ENCODE measurements at places on chromosomes 13 and 19. TPM values are rescaled to one million over a fixed set of nuclear protein-coding genes. Genes with fewer than 3 reads are reported as not detected.

The ZNF559 gene
- total RNA-seq, result 49.3 TPM

The SNRNP70 gene
- total RNA-seq, result 610 TPM

- DNase-seq, result no peak
- no peak overlapping the region for H3K4me3 ChIP-seq
- no peaks in the 10 kb centered on the region for H3K4me1 ChIP-seq
- H3K36me3 ChIP-seq, result no peaks in the 10 kb centered on the region
These were observed 31.2 kb upstream of the KLF2 start for GRCh38 chr19:16293118-16294091.

GRCh38 chr13:67200183-67200582, 30.0 kb downstream of the PCDH9 start:
- H3K36me3 ChIP-seq, result no peaks in the 10 kb centered on the region
- H3K4me3 ChIP-seq, result no peak overlapping the region
- H3K27ac ChIP-seq, result no peak overlapping the region

GRCh38 chr19:40576151-40576584, 505 bp upstream of the SHKBP1 start:
- H3K36me3 ChIP-seq, result peaks cover 29% of the 10 kb centered on the region
- H3K4me3 ChIP-seq, result peak overlapping the region; percentile 52
- H3K27me3 ChIP-seq, result no peaks in the 10 kb centered on the region
- peaks cover 45% of the 10 kb centered on the region for H3K4me1 ChIP-seq

DNA sequence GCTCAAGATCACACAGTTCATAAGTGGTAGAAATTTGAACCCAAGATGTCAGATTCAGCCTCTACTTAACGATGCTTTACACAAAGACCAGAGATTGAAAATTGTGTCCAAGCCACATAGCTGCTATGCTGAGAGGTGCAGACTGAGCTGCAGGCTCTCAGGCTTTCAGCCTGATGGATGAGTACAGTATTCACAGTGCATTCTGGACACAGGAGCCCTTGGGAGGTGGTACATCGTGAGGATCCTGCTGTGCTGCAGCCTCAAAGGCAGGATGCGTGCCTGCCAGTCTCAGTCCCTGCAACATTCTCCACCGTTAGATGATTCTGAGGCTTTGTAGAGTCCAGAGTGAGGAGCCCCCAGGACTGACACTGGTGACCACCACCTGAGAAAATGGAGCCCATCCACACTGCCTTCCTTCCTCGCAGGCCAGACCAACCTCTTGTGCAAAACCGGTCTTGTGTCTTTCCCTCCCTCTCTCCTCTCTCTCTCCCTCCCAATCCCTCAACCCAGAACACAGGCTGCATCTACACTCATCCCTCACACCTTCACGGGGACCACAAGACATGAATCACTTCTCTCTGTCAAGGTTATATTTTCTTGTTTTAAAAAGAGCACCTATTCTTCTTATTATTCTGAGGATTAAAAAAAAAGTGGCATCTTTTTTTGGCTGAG, 203.4 kb upstream of the ZNF507 start:
- no peak for DNase-seq
- H3K4me1 ChIP-seq, result no peaks in the 10 kb centered on the region
- no peak overlapping the region for H3K4me3 ChIP-seq
- H3K27ac ChIP-seq, result no peak overlapping the region

- H3K27ac ChIP-seq, result no peak overlapping the region
- peaks cover 9% of the 10 kb centered on the region for H3K27me3 ChIP-seq
- DNase-seq, result no peak
- H3K4me1 ChIP-seq, result no peaks in the 10 kb centered on the region
- no peak overlapping the region for H3K4me3 ChIP-seq
These were observed 86.5 kb downstream of the TNFSF11 start for GRCh38 chr13:42660333-42660965.

DNA sequence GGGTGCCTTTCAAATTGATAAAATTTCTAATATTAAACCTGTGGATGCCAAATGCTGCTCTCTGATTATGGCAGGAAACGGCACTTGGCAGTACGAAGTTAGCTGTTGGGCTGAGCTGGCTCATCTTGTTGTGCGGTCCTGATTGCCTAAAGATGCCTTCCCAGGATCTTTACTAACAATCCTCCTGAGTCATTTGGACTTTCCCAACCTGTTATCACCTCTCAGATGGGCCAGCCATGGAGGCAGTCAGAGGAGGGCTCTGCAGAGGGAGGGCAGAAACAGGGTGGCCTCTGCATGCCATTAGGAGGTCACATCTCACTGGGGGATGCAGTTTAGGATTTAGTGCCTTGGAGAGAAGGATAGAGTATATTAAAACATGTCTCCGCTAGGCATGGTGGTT, 27.3 kb downstream of the ALOX5AP start:
- H3K4me1 ChIP-seq, result peaks cover 5% of the 10 kb centered on the region
- H3K27me3 ChIP-seq, result no peaks in the 10 kb centered on the region
- H3K36me3 ChIP-seq, result peaks cover 5% of the 10 kb centered on the region
- no peak overlapping the region for H3K4me3 ChIP-seq

DNA sequence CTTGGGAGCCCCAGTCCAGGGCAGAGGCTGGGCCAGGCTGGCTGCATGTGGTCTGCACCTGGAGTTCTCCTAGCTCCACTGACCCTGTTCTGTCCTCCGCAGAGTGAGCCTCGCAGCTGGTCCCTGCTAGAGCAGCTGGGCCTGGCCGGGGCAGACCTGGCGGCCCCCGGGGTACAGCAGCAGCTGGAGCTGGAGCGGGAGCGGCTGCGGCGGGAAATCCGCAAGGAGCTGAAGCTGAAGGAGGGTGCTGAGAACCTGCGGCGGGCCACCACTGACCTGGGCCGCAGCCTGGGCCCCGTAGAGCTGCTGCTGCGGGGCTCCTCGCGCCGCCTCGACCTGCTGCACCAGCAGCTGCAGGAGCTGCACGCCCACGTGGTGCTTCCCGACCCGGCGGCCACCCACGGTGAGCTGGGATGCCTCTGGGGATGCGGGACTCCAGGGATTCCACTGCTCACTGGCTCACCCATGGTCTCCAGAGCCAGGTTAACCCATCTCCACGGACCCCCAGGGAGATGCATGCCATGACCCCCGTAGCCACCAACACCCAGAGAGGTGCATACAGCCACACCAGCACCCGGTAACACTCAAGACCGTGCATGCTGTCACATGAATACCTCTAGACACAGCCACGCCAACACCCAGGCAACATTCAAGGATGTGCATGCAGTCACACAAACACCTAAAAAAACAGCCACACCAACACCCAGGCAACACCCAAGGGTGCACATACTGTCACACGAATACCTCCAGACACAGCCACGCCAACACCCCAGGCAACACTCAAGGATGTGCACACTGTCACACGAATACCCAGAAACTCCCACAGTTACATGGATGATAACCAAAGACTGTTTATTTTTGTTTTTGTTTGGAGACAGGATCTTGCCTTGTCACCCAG, 8.2 kb downstream of the PKN1 start:
- DNase-seq, result no peak
- peak overlapping the region; percentile 70 for H3K4me3 ChIP-seq
- H3K27me3 ChIP-seq, result no peaks in the 10 kb centered on the region
